Mesendoderm (in vitro differentiated cells): ENCODE measurements at places on chromosomes 7 and 10.

- DNase-seq: peak; percentile 79
Measured at GRCh38 chr10:44102726-44103255, 282.1 kb downstream of the CXCL12 start.

DNA sequence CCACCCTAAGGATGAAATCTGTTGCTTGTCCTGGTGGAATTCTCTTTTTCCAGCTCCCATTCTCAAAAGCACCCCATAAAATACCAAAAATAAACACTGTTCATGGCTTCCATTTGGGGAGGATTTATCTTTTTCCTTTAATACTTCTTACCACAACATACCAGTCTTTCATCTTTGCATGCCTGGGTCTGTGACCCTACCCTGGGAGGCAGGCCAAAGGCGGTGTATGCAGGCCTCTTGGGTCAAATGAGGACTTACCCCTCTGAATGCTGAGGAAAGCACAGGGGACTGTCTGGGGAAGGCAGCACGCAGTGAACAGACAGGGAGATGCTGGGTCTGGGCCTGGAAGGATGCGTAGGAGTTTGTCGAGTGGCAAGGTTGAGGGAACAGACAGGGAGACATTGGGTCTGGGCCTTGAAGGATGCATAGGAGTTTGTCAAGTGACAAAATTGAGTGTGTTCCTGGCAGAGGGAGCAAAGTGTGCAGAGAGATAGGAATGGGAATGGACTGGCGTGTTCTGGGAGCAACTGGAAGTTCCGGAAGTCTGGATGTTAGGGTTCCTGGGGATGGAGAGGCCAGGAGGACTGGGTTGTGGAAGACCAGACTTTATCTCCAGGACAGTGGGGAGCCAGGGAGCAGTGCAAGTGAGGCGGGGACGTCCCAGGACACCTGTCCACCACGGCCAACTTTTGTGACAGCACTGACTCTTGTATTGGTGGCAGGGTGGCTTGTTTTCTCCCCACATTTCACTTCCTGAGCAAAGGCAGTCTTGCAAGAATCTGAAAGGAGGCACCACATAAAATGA is 40.8 kb downstream of the MYL10 start:
- no peak for DNase-seq

GRCh38 chr10:86868353-86868752 is 89.1 kb downstream of the MMRN2 start:
- peak; percentile 97 for DNase-seq

DNA sequence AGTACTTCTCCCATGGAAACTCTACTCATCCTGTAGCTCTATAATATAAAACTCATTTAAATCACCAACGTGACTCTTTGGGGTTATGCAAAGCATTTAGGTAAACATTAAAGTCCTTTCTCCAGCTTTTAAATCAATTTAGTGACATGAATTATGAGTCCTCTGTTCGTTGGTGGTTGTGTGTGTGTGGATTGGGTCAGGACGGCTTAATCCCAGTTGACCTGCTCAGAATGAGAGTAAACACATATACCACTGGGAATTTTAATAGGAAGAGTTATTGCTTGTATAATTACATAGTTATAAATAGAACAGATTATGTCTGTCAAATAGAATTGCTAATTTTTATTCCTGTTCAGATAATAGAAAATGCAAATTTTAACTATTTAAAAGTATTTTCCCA is 30.7 kb upstream of the ADCY1 start:
- DNase-seq: no peak

GRCh38 chr10:82817676-82818422 is 942.9 kb downstream of the NRG3 start:
- peak; percentile 11 for DNase-seq

- peak; percentile 19 for DNase-seq
Measured at GRCh38 chr7:12320987-12321647, 82.5 kb downstream of the VWDE start.

DNA sequence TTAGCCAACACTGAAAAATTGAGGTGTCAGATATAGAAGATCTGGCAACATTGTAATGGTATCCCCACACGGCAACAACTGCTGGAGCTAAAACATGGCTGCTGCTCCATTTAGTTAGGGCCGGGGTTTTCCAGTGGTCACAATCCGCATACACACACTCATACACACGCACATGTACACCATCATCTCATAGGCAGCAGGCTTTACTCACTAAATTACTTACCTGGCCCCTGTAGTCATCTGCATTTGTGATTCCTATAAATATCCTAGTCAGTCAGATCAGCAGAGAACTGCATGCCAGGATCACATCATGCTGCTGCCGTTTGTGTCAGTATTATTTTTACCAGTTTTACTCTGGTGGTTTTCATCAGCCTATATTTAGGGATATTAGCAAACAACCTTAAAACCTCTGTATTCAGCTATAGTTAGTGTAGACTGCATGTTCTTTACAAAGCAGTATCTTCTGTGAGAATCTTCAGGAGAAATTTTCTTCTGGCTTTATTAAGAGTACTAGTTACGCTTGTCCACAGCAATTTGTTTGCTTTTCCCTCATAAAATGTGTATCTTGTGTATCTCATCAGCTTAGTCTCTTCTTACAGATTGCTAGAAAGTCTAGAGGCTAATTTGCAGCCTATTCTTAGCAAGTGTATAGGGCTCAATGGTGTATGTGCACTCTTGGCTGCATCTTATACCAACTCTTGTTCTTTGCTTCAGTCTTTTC is 38.3 kb upstream of the PTPN12 start:
- DNase-seq: no peak

DNA sequence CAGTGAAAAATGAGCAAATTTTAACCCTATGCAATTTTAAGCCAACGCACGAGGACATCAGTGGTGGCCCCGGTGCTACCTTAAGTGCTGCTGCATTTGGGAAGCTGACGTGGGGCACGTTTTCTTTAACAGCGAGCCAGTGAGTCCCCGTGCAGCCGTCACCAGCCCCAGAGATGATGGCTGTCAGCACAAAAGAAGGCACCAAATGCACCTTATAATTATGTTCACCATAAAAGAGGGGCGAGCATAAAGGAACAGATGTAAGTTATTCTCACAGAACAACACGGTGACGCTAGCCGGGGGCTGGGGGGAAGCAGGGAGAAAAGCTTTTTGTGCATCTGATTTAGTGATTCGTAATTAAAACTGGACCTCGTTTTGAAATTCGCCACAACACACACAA is 260.1 kb downstream of the DNAJB6 start:
- no peak for DNase-seq

DNA sequence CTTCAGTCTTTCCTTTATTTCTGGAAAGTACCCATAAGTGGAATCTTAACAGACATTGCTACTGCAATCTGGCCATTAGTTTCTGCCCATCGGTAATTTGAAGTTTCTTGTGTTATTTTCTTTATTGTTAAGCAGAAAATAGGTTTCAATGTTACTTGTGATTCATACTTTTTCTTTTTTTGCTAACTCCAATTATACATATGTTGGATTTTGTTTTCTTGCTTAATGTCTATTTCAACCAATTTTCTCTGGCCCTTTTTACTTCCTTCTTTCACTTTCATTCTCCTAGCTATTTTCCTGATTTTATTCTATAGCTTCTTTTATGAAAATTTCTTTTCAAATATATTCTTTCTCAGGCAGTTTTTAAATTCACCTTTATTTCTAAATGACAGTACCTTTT is 457.4 kb downstream of the TCERG1L start:
- DNase-seq: no peak

GRCh38 chr10:74177140-74177677 is 26.2 kb downstream of the ADK start:
- DNase-seq: peak; percentile 46

GRCh38 chr7:103867874-103868273 is 121.6 kb downstream of the RELN start:
- no peak for DNase-seq

DNA sequence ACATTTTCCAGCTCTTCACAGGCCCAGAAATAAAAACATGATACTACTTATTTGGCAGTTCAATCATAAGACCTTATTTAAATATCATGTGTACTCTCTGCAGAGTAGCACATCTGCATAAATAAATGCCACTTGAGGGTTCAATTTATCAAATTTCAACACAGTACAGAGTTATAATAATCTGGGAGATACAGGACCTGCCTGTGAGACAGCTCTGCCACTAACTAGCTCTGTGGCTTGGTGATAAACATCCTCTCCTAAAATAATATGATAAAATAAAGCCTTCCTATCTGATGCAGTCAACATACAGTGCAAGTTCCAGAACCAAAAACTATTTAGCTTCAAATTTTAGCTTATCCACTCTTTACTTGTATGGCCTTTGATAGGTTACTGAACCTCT is 90.9 kb upstream of the GATAD1 start:
- DNase-seq: no peak

DNA sequence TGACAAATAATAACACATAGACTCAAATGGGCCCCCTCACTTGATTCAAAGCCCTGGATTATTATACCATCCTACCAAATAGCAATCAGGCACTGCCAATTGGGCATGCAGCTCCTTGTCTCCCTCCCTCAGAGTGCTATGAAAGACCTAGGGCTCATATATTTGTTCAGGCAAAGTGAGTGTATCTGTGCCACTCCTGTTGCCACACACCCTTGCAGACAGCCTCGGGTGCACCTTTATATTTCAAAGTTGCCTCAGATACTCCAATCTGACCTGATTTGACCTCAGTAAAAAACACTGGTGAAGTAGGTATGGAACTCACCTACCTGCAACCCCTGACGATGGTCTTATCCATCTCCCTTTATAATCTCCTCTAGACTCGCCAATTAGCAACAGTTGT is 3.0 kb upstream of the NAMPT start:
- DNase-seq: no peak

- DNase-seq: peak; percentile 87
Measured at GRCh38 chr10:25875556-25876165, 58.4 kb upstream of the MYO3A start.

DNA sequence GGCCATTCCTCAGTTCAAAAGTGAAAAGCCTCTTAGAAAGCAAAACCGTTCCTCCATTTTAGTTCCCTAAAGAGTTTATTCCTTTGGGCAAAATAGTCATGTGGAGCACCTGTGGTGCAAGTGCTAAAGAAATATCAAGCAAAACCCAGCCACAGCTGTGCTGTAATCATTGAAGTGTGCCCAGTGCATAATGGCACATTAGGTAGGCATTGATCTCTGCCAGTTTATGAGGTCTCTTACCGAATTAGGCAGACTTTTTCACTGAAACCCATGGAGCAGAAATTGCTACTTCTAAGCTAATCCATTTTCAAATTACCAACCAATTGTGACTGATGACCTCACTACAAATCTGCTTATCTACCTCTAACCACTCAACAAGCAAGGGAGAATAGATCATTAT is 97.2 kb upstream of the SEMA3A start:
- DNase-seq: peak; percentile 34

GRCh38 chr10:86390337-86391120 is 23.9 kb upstream of the GRID1 start:
- DNase-seq: no peak

DNA sequence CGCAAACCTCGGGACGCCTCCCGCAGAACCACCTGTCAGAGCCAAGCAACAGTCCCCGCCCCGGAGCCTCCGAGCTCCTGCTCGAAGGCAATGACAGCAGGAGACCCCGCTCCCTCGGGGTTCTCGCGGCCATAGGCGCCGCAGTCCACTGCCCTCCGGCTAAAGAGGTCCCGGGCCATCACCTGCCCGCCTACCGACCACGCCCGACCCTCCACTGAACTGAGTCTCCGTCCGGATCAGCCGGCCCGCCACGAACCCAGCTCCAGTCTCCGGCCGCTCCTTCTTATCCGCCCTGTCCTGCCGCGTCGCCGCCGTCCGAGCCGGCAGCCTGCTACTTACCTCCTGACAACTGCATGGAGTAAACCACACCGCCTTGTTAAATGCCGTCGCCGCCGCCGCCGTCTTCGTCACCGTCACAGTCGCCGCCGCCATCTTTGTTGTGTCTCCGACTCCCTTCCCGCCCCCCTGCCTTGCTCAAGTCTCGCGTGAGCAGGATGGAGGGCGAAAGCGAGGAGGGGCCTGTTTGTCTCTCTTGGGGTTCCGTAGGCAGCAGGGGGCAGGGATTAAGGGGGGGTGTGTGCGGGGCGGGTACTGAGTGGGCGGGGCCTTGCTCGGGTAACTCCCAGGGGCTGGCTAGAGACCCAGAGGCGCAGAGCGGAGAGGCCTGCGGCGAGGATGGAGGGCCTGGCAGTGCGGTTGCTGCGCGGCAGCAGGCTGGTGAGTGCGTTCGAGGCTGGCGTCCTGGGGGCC is at the start of the genes ACADSB and IKZF5:
Gene ACADSB (plus strand): TSS at position 652 of the 750 bp plus-strand sequence. CDS start 24 bp downstream, at position 676.
Gene IKZF5 (minus strand): TSS at position 441 of the 750 bp plus-strand sequence. CDS start 10,170 bp downstream, outside the sequence.
- DNase-seq: peak; percentile 99

- DNase-seq: no peak
Measured at GRCh38 chr10:131845505-131846239, 55.1 kb upstream of the PPP2R2D start.

DNA sequence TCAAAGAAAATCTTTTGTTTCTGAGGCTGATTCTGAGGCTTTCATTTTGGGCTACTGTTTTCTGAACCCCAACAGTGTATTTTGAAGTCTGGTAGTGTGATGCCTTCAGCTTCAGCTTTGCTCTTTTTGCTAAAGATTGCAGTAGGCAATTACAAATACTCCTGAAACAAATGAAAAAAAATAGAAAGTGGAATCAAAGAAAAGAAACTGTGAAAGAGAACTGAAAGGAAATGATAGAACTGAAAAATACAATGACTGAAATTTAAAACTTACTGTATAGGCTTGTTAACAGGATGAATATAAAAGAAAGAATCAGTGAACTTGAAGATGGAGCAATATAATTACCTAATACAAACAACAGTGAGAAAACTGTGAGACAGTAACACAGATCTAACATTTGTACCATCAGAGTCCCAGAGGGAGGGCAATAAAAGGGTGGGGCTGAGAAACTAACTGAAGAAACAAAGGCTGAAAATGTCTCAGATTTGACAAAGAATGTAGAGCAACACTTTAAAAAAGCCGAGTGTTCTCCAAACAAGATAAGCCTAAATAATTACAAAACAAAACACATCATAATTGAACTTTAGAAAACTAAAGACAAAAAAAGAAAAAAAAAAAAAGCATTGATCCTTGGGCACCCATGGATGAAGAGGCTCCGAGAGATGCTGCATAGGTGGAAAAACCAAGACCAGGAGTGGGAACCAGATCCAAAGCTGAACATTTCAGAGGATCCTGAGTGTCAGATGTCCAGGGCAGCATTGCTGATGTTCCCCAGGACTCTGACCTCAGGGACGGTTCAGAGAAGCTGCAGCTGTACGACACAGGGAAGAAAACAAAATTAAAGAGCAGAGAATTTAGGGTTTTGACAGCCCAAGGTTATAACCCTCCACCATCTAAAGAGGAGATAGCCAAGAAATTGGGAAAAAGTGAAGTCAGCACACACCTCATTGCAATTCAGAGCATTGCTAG is 223.2 kb upstream of the IGFBP3 start:
- no peak for DNase-seq

DNA sequence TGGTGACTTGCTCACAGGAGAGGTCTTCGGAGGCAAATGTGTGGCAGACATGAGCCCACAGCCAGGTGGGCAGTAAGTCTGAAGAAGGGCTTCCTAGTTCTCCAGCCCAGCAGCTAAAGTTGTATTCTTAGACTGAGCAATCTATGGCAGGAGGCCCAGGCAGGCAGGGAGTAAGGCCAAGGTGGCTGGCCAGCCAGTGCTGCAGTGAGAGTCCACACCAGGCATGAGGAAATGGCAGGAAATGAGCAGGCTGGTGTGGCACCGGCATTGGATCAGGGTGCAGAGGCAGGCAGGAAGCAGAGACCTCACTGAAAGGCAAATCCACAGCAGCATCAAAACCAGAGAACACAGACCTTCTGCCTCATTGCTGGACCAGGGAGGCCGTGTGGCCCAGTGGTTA is 84.6 kb upstream of the PDE1C start:
- no peak for DNase-seq

GRCh38 chr10:118042827-118043242 is 3.9 kb downstream of the RAB11FIP2 start:
- DNase-seq: no peak

GRCh38 chr10:133307776-133308420 is 774 bp downstream of the TUBGCP2 start:
- DNase-seq: peak; percentile 77

- peak; percentile 79 for DNase-seq
Measured at GRCh38 chr7:140003913-140004382, 58.8 kb downstream of the PARP12 start.
